Activated T-helper 1 cell treated with anti-CD3 and anti-CD28 coated beads, Interleukin-12 subunit alpha, Interleukin-12 subunit beta, Interleukin-2, Interleukin-4 antibody, amounts not matched to agents 30 ng/mL and 10 ng/mL and 1 ng/mL, durations not matched to agents 14 hours and 24 hours and 36 hours (primary cell): ENCODE measurements at places on chromosomes 2 and 18. TPM values are rescaled to one million over a fixed set of nuclear protein-coding genes. Genes with fewer than 3 reads are reported as not detected.

DNA sequence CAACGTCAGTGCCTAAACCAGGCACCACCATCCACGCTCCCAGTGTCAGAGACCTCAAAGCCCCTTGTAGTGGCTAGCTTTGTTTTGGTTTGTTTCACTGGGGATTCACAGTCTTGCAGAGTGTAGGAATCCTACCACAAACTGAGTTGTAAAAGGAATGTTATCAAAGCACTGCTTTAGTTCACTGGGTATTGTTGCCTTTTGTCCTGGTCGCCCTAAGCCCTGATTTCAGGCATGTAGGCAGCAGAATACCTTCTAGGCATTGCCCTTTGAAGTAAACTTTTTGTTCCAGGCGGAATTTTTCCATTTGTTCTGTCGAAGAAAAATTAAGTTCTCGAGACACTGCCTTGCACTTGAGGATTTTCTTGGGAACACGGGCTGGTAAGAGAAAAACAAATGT lies 29.4 kb downstream of the PTMA start:
- peaks cover 16% of the 10 kb centered on the region for H3K36me3 ChIP-seq
- no peaks in the 10 kb centered on the region for H3K27me3 ChIP-seq
- no peaks in the 10 kb centered on the region for H3K4me1 ChIP-seq
- H3K27ac ChIP-seq: no peak overlapping the region
- DNase-seq: no peak

PLGLB2 gene
- total RNA-seq: 2.3 and 2.8 TPM in 2 replicates

RFX8 gene
- total RNA-seq: 0.78 and 1.2 TPM in 2 replicates

GRCh38 chr2:177489719-177490301 lies 97.2 kb downstream of the AGPS start:
- no peaks in the 10 kb centered on the region for H3K27me3 ChIP-seq
- H3K4me1 ChIP-seq: no peaks in the 10 kb centered on the region
- peaks cover 9% of the 10 kb centered on the region for H3K36me3 ChIP-seq
- H3K4me3 ChIP-seq: no peak overlapping the region

- no peak overlapping the region for H3K27ac ChIP-seq
- H3K36me3 ChIP-seq: no peaks in the 10 kb centered on the region
- peaks cover 8% of the 10 kb centered on the region for H3K4me1 ChIP-seq
- DNase-seq: no peak
- no peak overlapping the region for H3K4me3 ChIP-seq
These were observed 73.1 kb upstream of the HPCAL1 start for GRCh38 chr2:10229462-10230099.

DNA sequence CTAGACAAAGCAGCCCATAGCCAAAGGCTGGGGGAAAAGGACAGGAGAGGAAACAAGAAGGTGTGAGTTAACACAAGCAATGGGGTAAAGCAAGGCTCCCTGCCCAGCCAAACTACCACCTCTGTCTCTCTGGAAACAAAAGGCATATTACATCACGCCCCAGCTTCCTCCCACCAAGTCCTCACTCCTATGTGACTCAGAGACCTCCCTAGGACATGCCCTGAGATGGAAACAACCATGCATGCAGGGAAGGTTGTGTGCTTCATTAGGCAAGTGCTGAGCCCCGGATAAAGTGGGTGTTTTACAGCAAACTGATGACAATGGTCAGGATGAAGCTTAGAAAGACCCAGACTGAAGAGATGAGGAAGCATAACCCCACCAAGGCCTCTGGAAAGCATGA lies 9.0 kb upstream of the ATRAID start:
- H3K4me1 ChIP-seq: peaks cover 12% of the 10 kb centered on the region
- DNase-seq: no peak
- no peak overlapping the region for H3K27ac ChIP-seq
- peaks cover 44% of the 10 kb centered on the region for H3K36me3 ChIP-seq

GRCh38 chr2:22995576-22995975 lies 389.4 kb upstream of the KLHL29 start:
- no peak overlapping the region for H3K27ac ChIP-seq
- H3K36me3 ChIP-seq: no peaks in the 10 kb centered on the region

FEV gene
- not detected in 2 replicates for total RNA-seq

DNA sequence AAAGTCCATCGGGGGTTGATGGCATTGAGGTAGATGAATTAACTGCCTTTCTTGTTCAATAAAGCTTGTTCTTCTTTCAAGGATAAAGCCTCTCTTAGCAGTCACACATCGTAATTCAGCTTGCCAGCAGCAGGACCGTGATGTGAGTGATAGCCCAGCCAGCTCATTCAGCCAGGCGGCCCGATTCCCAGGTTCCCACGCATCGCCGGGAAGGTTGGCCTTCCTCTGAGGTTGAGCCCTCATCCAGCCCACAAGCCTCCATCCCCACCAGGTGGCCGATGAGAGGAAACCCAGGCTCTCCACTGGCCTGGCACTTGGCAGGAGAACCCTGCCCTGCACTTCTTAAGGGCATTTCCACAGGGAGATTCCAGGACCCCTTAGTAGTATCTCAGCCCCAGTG lies 4.7 kb downstream of the AGAP1 start:
- DNase-seq: no peak
- H3K27ac ChIP-seq: no peak overlapping the region

GRCh38 chr2:120579916-120580685 lies 155.6 kb upstream of the GLI2 start:
- H3K27me3 ChIP-seq: peaks cover 23% of the 10 kb centered on the region
- no peaks in the 10 kb centered on the region for H3K36me3 ChIP-seq
- no peak for DNase-seq
- no peak overlapping the region for H3K4me3 ChIP-seq
- H3K4me1 ChIP-seq: no peaks in the 10 kb centered on the region

DNA sequence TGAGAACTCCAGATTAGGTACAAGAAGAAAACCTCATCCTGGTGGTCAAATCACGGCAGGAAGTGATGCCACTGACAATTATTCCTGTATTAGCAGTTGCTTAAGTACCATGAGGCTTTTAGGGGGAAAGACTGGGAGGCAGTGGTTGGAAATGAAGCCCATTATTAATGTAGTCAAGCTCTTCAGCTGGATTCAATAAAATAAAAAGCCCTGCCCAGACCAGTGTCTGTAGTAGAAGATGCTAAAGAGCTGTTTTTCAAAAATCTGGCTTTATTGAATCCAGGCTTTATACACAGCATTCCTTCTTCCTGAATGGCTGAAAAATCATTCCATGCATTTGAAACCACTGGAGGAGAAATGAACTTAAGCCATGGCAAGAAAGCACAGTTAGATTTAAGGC lies 155.2 kb downstream of the BCL2 start:
- peaks cover 36% of the 10 kb centered on the region for H3K36me3 ChIP-seq
- no peak overlapping the region for H3K27ac ChIP-seq
- no peaks in the 10 kb centered on the region for H3K27me3 ChIP-seq
- peaks cover 72% of the 10 kb centered on the region for H3K4me1 ChIP-seq
- DNase-seq: no peak
- H3K4me3 ChIP-seq: no peak overlapping the region

DNA sequence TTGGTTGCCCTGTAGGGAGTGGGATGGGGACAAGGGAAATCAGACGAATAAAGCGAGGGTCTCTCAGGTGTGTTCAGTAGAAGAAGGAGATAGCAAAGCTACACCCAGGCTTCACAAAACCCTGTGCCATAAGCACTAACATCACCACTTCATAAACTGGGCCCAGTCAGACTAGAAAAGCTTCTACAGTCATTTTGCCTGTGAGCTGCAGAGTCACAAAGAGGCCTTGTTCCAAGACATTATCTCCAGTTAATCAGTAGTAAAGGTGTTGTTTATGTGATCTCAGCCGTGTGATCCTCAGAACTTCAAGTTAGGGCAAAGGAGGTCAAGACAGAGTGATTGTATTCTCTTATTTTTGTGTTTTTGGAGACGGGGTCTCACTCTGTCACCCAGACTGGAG lies 148.0 kb downstream of the GALR1 start:
- H3K27me3 ChIP-seq: peaks cover 4% of the 10 kb centered on the region
- no peak for DNase-seq
- no peak overlapping the region for H3K27ac ChIP-seq
- H3K4me3 ChIP-seq: no peak overlapping the region

NAT8 gene
- not detected in 2 replicates for total RNA-seq

DNA sequence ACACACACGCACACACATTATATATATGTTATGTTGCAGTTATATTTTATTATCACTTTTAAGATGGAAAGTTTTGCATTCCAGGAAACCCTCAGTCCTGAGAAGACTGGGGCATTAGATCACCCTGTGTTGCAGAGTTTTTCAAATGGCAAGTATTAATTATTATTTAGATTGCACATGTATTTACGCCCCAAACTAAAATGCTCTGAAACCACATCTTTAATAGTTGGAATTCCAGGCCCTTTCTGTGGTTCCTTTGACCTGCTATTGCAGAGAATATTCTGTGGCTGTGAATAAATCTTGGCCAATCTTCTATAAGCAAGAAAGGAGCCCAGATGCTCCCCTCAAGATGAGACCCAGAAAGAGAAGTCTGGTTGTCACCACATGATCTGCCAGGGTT lies 427.0 kb upstream of the TNP1 start:
- no peak overlapping the region for H3K4me3 ChIP-seq
- H3K27me3 ChIP-seq: peaks cover 3% of the 10 kb centered on the region
- H3K36me3 ChIP-seq: no peaks in the 10 kb centered on the region

GRCh38 chr2:41958251-41958650 lies 89.6 kb upstream of the PKDCC start:
- H3K4me1 ChIP-seq: no peaks in the 10 kb centered on the region
- H3K27me3 ChIP-seq: peaks cover 8% of the 10 kb centered on the region
- H3K27ac ChIP-seq: no peak overlapping the region
- no peak overlapping the region for H3K4me3 ChIP-seq

GRCh38 chr18:22182884-22183697 lies 13.7 kb downstream of the GATA6 start:
- H3K4me3 ChIP-seq: no peak overlapping the region
- DNase-seq: no peak
- no peaks in the 10 kb centered on the region for H3K4me1 ChIP-seq
- peaks cover 12% of the 10 kb centered on the region for H3K27me3 ChIP-seq
- H3K27ac ChIP-seq: no peak overlapping the region

DNA sequence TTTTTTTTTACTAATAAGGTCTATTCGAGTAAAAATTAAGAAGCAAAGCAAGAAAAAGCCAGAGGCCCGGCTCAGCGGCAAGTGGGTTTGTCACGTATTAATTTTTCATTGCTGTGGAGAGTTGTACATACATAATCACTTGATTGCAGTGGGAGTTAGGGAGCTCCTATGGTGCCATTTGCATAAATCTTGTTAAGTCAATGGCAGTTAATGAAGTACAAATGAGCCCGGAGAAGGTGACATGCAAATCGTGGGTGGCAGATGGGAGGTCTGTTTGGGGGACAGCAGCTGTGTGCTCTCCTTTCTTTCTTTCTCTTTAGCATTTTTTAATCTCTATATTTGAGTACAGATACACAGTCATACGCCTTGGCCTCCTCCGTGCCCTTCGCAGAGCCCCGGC lies 317.0 kb downstream of the AGAP1 start:
- no peak overlapping the region for H3K27ac ChIP-seq
- H3K4me3 ChIP-seq: no peak overlapping the region
- no peak for DNase-seq

KCNG2 gene
- total RNA-seq: not detected in 2 replicates
